ENCODE measurements at places on chromosomes 5 and 9.

GRCh38 chr9:93107825-93108161, 11.8 kb downstream of the CARD19 start:
- no peak for DNase-seq

DNA sequence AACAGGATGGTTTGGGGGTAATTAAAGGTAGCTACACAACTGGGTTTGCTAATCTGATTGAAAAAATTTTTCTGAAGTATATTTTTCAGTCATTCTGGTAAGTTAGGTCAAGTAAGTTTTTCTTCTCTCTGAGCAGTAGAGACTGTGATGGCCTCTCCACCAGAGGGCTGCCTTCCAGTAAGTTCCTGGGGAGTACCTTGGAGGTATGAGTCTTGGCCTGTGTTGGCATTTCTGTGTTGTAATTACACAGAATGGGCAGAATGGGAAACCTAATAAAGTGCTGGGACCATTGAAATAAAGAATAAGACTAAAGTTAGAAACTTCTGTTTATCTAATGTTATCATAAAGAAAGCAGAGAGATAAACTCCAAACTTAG, 430.8 kb downstream of the ARHGEF28 start:
- no peak for DNase-seq

DNA sequence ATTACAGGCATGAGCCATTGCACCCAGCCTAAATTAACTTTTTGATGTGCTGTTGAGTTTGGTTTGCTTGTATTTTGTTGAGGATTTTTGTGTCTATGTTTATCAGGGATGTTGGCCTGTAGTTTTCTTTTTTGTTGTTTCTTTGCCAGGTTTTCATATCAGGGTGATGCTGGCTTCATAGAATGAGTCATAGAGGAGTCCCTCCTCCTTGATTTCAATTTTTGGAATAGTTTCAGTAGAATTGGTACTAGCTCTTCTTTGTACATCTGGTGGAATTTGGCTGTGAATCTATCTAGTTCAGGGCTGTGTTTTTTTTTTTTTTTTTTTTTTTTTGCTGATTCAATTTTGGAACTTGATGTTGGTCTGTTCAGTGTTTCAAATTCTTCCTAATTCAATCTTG, 1164.3 kb upstream of the DMAC1 start:
- no peak for DNase-seq

GRCh38 chr5:65475336-65475735, 6.4 kb downstream of the ADAMTS6 start:
- DNase-seq, result no peak

DNA sequence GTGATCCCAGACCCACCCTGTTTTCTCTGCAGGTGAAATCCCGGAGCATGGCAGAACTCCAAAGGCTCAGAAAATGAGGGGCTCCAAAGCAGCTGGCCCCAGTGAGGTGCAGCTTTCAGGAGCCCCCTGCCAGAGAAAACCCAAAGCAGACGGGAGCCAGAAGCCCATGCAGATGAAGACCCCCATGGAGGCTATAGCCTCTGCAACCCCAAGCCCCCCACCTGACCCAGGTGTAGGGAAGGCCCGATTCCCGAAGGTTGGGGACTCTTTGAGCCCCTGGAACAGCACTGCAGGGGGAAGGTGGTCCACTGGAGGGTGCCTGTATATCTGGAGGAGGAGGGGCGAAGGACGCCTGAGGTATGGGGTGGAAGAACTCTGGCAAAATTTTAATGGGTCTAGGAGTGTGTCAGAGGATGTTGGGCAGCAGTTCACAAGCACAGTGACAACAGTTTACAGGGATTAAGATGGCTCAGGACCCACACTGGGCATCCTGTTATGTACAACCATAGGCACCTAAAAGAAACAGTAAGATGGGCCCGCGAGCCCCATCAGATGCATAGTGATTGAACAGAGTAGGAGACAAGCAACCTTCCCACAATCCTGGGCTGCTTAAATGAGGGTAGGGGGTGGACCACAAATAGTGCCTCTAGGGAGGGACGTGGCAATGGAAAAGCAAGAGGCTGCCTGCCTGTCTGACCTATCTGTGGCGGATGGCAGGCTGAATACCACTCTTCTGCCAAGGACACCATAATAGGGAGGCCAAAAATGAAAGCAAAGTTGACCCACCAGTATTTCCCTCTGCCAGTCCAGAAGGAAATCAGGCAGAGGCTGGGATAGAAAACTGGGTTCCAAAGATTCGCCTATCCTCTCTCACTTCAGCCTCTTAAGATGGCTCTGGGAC, 16.4 kb upstream of the ANXA6 start:
- no peak for DNase-seq

- no peak for DNase-seq
These were observed 20.2 kb upstream of the RPL26L1 start for GRCh38 chr5:172939071-172939470.

GRCh38 chr5:169810524-169810923, 169.8 kb downstream of the INSYN2B start:
- no peak for DNase-seq

GRCh38 chr5:140791089-140791488, 3.6 kb upstream of the PCDHA2 start:
- no peak for DNase-seq

- DNase-seq, result no peak
These were observed 28.1 kb upstream of the ADAMTS2 start for GRCh38 chr5:179373101-179373934.

DNA sequence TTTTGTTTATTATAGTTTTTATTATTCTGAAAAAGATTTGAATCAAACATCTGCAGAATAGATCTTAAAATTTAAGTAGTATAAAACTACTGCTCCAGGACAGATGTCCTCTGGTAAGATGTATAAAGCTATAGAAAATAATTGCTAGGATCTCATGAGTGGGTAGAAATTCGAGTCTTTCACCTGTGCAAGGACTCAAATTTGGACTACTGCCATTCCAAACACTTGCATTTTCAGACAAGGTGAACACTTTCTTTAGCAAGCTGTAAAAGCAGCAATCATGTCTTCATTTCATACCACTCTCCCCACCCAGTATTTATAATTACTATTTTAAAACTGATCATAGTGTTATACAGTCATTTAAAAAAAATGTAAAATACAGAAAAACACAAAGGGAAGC, 20.7 kb downstream of the SKP2 start:
- DNase-seq, result no peak

Measured in stimulated activated naive CD4-positive, alpha-beta T cell treated with Interleukin-2 at 50 U/mL for 16 hours (primary cell).